ENCODE measurements at places on chromosomes 13 and 19. TPM values are rescaled to one million over a fixed set of nuclear protein-coding genes. Genes with fewer than 3 reads are reported as not detected.

Gene F2RL3
- total RNA-seq, result not detected

Gene COMP
- total RNA-seq, result not detected

- H3K27me3 ChIP-seq, result peaks cover 62% of the 10 kb centered on the region
- H3K4me3 ChIP-seq, result no peak overlapping the region
- peak overlapping the region; percentile 57 for H3K27ac ChIP-seq
- peaks cover 20% of the 10 kb centered on the region for H3K4me1 ChIP-seq
- peak; percentile 78 for DNase-seq
Observed at GRCh38 chr19:47436712-47437401, 17.5 kb upstream of the MEIS3 start.

GRCh38 chr13:91664039-91664438 is 265.6 kb downstream of the GPC5 start:
- H3K4me1 ChIP-seq, result no peaks in the 10 kb centered on the region
- no peak overlapping the region for H3K4me3 ChIP-seq
- no peaks in the 10 kb centered on the region for H3K36me3 ChIP-seq
- H3K27ac ChIP-seq, result no peak overlapping the region
- peaks cover 4% of the 10 kb centered on the region for H3K27me3 ChIP-seq

Data from activated naive CD8-positive, alpha-beta T cell treated with anti-CD3 and anti-CD28 coated beads for 36 hours (primary cell).